Activated T-cell treated with anti-CD3 and anti-CD28 coated beads for 4 hours (primary cell): ENCODE measurements at places on chromosomes 6 and 20.

DNA sequence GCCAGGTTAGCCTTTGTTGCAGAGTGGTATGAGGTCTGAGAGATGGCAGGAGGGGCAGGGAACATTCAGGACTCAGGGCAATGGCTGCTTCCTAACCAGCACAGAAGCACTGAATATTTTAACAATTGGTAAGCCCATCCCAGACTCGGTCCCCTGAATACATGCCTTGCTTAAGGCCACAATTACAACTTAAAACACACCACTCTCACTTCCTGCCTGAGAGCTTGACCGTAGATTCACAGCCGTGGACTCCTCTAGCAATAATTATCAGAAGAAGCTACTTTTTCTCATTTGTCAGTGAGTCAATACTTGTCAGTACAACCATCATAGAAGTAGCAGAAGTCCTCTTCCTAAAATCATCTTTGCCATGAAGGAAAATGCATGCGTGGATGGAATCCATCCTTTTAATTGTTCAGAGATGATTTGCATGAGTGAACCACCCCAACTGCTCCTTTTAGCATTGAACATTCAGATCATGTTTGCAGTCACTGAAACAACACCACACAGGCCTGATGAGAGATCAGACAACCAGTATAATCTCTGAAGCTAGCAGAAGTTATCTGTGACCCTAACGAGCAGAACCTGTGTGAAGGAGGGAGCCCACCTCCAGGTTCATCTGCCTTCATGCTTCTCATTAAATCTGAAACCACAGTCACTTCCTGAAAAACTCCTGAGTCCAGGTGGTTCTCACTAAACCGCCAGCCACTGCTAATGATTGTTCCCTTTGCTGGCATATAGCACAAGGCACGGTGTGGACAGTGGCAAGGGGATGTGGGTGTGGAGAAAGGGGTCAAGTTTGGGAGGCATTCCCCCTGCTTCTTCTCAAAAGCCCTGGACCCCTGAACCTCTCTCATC lies 333.9 kb upstream of the CNR1 start:
- DNase-seq = no peak

DNA sequence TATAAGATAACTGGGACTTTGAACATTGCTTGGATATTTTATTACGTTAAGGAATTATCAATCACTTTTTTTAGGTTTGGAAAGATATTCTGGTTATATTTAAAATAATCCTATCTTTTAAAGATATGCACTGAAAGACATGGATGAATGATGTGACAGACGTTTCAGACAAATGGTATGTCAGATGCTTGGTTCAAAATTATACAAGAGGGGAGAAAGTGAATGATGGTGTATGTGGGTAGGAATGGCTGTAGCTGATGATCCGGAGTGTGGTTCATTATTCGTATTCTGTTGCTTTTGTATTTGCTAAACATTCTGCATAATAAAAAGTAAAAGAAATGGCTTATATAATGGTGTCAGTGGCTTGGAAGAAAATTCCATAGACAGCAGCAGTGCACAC lies 51.0 kb upstream of the SNRPB2 start:
- no peak for DNase-seq

GRCh38 chr20:63280929-63281545 lies 8.4 kb downstream of the ARFGAP1 start:
- no peak for DNase-seq

GRCh38 chr6:42745083-42745639 lies 742 bp downstream of the TBCC start:
- DNase-seq = no peak

GRCh38 chr6:135227349-135227748 lies 46.2 kb downstream of the MYB start:
- no peak for DNase-seq
